ENCODE measurements at places on chromosomes 4 and X.
A peak's percentile ranks its signal among the peaks of the same experiment; 100 is the strongest.

- DNase-seq, result no peak
Measured at GRCh38 chr4:65668201-65669089, 1.8 kb downstream of the EPHA5 start.

DNA sequence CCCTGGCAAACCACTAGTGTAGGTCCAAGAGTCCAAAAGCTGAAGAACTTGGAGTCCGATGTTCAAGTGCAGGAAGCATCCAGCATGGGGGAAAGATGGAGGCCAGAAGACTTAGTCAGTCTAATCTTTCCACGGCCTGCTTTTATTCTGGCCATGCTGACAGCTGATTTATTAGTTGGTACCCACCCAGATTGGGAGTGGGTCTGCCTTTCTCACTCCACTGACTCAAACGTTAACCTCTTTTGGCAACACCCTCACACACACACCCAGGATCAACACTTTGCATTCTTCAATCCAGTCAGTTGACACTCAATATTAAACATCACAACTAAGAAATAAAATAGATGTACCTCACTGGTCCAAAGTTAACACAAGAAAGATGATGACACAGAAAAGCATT, 134.8 kb upstream of the GABRA2 start:
- no peak for DNase-seq

GRCh38 chr4:165588534-165589315, 209.9 kb downstream of the CPE start:
- no peak for DNase-seq

- no peak for DNase-seq
Measured at GRCh38 chr4:98539741-98540140, 118.7 kb downstream of the TSPAN5 start.

DNA sequence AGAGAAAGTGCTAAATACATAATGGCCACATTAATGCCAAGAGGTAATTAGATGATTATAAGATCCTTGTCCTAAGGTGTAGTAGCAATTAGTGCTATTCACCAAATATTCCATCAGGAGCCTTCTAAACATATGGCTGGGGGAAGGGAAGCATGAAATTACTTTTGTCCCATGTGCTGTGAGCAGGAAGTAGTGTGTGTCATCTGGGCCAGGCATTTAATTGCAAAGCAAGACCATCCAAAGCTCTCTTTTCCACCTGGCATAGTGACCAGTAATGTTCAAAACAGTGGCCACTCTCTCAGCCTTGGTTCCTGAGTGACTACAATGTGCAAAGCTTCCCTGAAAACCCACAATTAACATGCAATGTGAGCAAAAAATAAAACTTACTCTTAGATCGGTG, 144.2 kb upstream of the FAM241A start:
- no peak for DNase-seq

DNA sequence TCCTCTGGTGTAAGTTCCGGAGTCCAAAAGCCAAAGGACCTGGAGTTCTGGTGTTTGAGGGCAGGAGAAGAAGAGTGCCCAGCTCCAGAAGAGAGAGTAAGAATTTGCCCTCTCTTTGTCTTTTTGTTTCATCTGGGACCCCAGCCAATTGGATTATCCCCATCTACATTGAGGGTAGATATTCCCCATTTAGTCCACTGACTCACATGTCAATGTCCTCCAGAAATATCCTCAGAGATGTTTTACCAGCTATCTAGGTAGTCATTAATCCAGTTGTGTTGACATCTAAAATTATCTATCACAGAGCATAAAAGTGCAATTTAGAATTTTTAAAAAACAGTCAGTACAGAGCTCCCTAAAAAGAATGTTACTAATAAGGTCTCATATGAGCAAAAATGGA, 132.9 kb upstream of the TMEM47 start:
- no peak for DNase-seq

- peak; percentile 25 for DNase-seq
Measured at GRCh38 chr4:150578745-150579501, 3.0 kb upstream of the MAB21L2 start.

DNA sequence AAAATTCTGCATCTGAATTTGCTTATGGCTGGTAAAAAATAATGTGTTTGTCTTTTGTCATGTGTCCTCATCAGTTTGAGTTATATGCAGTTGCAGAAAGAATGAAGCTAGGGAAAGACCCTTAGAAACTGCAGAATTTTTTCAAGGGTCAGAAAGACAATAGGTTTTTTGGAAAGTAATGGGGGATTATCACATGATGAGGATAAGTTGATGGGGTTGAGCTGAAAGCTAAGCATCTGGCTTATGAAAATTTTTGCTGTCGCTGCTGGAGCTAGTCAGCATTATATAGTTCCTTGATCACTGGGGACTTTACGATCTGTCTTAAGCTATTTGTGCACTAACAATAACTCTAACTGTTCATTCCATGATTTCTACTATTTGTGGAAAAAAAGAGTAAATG, 331.7 kb downstream of the PPARGC1A start:
- DNase-seq, result no peak

DNA sequence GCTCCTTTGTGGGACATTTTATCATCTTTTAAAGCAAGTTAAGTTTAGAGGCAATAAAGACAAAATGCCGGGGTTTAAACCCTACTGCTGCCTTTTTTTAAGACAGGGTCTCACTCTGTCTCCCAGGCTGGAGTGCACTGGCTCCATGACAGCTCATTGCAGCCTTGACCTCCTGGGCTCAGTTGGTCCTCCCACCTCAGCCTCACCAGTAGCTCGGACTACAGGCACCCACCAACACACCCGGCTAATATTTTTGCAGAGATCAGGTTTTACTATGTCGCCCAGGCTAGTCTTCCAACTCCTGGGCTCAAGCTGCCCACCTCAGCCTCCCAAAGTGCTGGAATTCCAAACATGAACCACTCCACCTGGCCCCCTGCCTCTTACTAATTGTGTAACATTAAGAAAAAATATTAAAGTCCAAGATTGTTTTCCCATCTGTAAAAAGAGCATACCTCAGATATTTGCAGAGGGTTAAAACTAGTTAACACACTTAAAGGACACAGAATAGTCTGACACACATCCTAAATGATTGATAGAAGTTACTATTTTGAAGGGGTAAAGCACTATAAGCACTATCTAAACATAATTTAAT, 9.8 kb downstream of the HNRNPD start:
- DNase-seq, result no peak

DNA sequence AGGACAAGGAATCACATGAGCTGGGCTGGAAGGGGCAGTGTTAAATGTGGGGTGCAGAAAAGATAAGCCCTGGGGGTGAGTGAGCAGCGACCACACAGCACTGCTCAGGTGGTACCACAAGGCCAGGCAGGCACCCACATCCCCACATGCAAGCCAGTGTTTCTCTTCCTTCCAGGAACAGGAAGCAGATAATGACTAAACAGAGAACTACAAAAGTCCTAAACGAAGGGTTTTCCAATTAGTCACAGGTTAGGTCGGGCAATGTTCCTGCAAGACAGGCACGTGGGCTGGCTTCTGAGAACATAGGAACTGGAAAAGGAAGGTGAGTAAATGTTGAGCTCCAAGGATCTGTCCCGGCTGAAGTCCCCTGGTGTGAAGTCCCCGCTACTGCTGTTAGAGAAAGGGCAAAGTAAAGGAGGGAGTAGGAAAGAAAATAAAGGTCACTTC, 19.5 kb downstream of the RELL1 start:
- DNase-seq, result no peak

DNA sequence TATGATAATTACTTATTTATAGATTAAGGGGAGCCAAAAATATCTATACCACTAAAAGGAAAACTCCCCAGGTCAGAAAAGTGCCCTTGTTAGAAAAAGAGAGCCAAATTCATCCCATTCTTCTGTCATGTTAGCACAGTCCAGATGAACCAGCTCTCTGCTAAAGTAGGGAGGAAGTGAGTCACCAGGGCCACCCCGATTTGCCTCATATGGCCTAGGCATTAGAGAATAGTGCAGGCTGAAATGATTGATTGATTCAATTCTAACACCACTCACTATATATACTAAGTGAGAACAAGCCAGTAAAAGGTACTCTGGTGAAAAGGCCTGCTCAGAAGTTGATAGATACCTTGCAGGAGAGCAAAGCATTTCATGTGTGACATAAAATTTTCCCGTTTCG, 94.5 kb downstream of the SRPX start:
- no peak for DNase-seq

DNA sequence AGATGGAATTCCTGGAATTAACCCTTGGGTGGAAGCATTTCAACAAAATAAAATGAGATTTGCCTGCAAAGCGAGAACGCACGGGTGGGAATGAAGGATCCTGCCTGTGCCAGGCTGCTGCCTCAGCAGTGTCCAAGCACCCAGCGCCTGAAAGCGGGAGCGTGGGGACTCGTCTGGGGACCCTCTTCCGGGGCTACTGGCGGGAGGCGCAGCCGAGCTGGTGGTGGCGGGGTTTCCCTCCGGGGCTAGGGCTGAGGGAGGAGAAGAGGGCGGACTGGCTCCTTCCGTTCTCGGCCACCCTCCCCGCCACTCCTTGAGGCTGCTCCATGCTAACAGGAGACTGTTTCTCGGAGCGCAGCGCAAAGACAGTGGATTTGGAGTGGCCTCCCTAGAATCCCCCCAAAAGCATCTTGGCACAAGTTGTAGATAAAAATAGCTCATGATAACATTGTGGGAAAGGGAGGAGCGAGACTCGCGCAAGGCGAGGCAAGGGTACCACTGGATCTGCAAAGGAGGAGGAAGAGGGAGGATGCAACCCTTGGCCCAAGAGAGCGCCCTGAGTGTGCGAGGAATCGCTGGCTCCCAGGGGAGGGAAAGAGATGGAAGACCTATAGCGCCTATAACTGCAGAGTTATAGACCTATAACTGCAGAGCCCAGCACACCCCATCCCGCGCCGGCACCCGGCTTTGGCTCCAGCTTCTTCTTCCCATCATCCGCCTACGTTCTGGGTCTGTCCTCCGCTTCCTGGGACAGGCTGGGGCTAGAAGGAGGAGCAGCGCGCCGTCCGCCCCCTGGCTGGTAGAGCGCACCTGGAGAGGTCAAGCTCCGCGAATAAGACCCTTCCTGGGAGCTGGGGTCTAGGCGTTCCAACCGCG, 1.3 kb downstream of the HS3ST1 start:
- DNase-seq, result no peak

DNA sequence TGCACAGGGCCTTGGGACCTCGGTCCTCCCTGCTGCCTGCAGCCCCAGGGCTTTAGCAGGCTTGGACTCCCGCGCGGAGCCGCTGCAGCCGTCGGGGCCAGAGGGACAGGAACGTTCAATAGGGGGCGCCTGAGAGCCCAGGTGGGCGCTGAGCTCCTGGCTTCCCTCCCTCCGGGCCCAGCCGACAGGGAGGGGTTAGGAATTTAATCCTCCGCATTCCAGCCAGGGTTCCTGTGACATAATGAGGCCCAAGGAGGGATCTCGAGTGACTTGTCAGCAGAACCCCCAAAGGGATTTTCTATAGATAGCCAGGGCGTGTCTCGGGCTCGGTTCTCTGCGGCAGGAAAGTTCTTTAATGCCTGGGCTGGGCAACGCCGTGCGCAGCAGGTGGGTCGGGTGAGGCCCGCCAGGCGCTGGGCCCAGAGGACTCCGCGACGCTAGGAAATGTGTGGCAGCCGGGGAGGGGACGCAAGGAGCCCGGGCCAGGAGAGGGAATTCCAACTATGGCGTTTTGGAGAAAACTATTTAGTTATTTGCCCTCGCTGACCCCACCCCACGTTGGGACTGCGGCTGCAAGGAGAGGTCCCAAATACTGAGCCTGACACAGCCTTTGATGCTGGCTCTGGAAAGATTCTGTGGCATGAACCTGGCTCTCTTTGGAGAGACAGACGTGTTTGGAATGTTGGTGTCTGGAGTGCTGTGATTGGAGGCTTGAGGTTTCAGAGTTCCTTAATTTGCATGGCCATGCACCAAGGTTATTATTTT, 285.2 kb upstream of the GATB start:
- peak; percentile 45 for DNase-seq

DNA sequence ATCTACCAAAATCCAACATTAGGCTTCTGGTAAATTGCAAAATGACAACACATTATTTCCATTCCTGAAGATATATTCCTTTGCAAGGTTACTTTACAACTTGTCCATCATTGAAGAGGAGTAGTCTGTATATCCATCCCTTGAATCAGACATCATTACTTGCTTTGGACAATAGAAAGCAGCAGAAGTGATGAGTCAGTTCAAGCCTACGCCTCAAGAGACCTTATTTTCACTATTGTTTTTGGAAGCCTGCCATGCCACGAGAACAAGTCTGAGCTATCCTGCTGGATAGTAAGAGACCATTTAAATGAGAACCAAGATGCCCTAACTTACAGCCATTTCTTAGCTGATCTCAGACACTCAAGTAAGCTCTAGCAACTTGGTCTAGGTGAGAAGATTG, 246.0 kb upstream of the HHIP start:
- no peak for DNase-seq

GRCh38 chrX:72297953-72298730, 7.6 kb downstream of the CITED1 start:
- DNase-seq, result no peak

DNA sequence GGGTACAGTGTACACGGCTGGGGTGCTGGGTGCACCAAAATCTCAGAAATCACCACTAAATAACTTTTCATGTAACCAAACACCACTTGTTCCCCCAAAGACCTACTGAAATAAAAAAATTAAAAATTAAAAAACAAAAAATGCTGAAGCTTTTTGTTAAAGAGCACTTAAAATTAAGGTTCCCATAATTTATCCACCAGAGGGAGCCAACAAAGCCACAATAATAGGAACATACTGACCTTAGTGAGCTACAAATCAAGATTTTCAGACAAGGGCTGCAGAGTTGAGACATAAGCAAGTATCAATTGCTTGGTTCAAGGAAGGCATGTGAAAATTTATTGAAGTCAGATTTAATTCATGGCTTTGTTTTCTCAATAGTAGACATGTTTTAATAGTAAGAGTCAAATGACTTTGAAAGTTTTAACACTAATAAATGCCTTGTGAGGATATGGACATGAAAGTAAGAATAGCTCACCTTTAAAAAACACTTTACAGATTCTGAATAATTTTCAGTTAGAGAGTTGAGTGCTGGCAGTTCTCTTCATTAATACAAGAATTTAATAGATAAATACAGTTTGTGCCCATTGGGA, 43.0 kb upstream of the SCOC start:
- DNase-seq, result no peak
